Caudate nucleus (tissue), 63 donors: ENCODE measurements at places on chromosomes 3 and 15.
A peak's percentile ranks its signal among the peaks of the same experiment; 100 is the strongest.

- DNase-seq, result peak; percentile 61
Observed at GRCh38 chr15:31353931-31354330, 27.3 kb downstream of the KLF13 start.

DNA sequence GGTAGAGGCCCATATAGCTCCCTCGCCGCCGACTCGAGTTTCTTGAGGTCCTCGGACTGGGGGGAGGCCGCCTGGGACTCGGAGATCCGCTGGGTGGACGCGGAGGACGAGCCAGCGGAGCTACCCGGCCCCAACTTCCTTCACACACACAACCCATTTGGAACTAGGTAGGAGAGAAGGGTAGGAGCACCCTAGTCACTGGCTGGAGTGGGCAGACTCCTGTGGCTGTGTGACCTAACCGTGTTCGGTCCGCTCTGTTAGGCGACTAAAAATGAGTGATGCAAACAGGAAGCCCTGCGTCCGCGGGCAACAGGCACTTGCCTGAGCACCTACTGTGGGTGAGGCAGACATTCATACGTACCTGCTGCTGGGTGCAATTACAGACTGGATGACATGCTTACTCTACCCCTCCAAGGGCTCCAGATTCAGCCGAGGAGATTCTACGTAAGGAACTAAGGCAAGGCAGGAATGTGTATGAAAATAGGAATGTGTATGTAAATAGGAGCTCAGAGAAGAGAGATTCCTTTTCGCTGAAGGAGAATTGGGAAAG is 4.6 kb upstream of the SIN3A start:
- DNase-seq, result peak; percentile 68

- no peak for DNase-seq
Observed at GRCh38 chr3:29331456-29332194, 50.8 kb downstream of the RBMS3 start.

DNA sequence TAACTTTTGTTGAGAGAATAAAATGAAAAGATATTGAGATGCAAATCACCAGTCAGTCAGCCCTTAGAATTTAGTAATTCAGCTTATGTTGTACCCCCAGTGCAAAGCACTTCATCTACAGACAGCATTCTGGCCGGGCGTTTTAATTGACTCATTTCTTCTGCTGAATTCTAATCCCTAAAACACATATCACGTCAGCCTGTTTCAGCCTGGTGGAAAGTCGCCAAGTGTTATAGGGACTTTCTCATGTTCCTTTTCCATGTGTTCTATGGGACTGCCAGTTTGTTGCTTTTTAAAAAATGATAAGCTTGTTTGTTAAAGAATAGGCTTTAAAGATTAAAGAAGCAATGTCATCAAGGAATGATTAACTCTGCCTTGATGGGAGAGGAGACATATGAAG is 169.7 kb upstream of the BFSP2 start:
- DNase-seq, result no peak

DNA sequence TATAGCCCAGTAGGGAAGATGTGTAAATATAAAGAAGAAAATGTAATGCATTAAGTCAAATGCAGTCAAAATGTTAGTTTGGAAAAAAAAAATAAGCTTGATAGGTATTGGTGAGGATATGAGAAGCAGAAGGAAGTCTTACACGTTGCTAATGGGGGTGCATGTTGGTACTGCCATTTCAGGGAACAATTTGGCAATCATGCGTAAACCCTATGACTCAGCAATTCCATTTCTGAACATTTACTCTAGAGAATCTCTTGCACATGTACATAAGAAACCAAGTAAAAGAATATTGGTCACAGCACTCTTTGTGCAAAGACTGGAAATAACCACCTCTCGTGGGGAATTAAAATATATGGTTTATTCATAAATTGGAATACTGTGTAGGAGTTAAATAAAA is 35.5 kb upstream of the TIMP4 start:
- no peak for DNase-seq

- DNase-seq, result no peak
Observed at GRCh38 chr15:36362509-36362915, 216.9 kb upstream of the CDIN1 start.

GRCh38 chr3:58464866-58465265 is 27.0 kb upstream of the KCTD6 start:
- no peak for DNase-seq

DNA sequence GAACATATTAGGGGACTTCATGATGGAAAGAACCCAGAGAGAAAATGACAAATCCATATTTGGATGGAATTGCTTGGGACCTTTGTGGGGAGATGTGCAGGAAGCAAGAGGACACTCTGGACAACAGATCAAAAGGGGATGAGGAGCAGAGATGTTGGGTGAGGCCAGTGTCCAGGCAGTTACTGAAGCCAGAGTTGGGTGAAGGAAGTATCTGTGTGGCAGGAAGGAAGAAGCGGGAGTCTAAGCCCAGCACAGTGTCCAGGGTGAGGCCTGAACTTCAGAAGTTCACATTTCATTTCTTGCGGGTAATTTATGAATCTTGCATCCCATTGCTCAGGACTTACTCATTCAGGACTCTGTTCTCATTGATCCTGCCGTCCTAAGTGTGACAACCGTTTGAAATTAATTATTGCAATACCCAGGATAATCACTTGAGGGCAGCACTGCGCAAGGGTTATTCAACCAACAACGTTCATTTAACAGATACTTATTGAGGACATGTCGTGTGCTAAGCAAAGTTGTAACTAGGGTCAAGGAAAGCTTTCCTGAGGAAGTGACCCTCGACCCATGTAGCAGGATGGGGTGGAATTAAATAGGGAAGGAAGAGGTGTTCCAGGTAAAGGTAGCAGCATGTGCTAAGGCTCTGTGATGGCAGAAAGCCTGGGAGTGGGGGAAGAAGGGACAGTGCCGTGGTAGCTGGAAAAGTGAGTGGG is 61.3 kb upstream of the CMTM8 start:
- no peak for DNase-seq

GRCh38 chr3:179949412-179949811 is 87.3 kb downstream of the PEX5L start:
- no peak for DNase-seq

DNA sequence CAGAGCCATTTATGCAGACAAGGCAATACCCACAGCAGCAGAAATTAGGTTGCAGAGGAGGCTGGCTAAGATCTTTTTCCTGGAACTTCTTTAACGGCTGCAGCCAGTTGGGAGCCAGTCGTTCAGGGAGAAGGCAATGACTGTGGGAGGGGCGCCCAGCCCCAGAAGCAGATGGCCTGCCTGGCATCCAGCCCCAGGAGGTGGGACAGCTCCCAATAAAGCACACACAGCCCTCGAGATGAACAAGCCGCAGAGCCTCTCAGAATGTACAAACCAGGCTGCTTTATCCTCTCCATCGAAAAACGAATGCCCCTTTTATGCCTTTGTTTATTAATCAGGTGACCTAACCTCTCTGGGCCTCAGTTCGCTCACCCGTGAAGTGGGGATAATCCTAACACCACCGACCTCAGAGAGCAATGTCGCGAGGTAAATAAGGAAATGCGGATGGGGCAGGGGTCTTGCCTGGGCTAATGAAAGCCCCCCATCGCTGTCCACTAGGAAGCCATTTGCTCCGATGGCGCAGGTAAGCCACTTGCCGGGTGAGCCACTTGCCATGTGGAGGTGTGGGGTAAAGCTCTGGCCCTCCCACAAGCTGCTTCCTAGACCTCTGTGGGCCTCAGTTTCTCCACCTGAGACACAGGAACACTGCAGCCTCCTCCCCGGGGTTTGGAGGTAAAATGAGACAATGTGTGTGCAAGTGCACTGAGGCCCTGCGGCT is 35.8 kb downstream of the MGLL start:
- peak; percentile 48 for DNase-seq

GRCh38 chr3:31106204-31106603 is 211.7 kb upstream of the GADL1 start:
- DNase-seq, result no peak

DNA sequence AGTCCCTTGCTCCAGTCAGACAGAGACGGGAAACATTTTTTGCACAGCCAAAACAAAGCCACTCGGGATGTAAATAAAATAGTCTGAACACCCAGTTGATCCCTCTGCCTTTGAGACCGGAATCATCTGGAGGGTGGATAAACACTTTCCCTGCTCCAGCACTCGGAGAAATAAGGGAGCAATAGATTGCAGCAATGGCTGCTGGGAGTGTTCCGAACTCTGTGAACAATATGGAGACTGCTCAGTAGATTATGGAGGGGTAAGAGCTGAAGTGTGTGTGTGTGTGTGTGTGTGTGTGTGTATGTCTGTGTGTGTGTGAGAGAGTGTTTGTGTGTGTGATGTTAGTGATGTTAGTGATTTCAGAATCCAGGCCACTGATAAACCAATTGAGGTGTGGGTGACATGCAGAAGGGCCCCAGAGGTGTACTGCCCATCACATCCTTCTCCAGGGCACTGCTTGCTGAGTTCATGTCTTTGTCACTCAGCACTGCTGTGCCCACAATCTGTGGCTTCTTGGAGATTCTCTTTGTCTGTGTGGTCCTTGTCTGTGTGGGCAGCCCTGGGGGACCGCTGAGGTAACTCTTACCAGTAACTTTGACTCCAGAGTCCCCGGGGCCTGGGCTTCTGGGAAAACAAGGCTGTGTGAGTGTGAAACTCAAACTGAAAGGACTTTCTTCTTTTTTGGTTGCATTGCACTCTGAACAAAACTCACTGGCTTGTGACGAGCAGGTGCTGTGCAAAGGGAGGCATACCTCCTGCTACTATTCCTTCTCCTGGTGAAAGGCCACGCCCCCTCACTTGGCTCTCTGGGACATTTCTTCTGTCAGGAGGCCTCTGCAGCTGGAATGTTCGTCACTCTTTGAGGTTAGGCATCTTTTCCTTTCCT is 23.0 kb downstream of the CRYGS start:
- DNase-seq, result no peak
